ENCODE measurements at places on chromosomes 11 and 22.

GRCh38 chr11:80118073-80118472 is 677.2 kb upstream of the TENM4 start:
- DNase-seq: no peak

DNA sequence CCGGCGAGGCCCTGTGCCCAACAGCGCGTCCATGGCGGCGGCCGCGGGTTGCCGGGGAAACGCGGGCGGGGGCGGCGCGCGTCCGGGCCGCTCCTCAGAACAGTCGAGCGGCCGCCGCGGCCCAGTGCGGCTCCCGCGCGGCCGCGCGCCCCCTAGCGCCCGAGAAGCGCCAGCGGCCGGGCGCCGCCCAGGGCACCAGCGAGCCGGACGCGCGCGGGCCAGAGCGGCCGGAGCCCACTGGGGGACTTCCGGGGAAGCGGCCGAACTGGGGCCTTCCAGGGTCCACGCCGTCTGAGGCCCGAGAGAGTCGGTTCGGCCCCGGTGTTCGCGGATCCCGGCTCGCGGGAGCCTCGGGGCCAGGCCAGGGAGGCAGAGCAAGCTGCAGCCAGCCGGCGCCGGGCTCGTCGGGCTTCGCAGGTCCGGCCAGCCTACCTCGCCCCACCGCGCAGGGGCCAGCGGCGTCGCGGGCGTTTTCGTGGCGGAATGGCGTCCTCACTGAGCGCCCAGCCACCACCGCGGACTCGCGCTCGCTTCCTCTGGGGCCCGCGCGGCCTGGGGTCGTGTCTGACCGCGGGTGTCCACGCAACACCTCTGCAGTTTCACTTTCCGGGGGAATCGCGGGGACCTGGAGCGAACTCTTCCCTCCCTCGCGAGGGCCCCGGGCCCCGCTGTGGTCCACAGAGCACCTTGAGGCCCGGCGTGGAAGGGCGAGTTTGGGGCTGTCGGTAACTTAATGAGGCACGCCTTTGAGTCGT is at the start of gene DENND6B:
DENND6B (minus strand) TSS at position 57 of the 755 bp plus-strand sequence; CDS start at position 33, 24 bp downstream.
- DNase-seq: peak; percentile 75

- DNase-seq: no peak
Observed at GRCh38 chr11:73230931-73231330, 12.8 kb downstream of the P2RY2 start.

GRCh38 chr11:102886999-102887398 is 12.2 kb upstream of the MMP12 start:
- DNase-seq: no peak

DNA sequence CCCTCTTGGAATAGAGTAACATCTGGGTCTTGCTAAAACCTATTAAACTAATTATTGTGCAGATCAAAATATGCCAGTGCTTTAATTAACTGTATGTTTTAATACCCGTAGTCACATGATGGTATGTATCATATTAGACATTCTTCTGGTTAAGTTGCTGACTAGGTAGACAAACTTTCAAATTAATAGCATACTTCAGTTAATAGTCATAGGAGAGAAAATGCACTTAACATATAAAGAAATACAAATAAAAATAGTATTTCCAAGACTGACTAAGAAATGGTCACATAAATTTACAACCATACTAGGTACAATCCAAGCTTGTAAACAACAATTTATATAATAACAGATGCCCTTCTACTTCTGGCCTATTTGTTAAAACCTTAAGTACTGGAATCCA is 7.6 kb upstream of the EXPH5 start:
- no peak for DNase-seq

- DNase-seq: no peak
Observed at GRCh38 chr11:17873586-17873985, 139.0 kb downstream of the KCNC1 start.

DNA sequence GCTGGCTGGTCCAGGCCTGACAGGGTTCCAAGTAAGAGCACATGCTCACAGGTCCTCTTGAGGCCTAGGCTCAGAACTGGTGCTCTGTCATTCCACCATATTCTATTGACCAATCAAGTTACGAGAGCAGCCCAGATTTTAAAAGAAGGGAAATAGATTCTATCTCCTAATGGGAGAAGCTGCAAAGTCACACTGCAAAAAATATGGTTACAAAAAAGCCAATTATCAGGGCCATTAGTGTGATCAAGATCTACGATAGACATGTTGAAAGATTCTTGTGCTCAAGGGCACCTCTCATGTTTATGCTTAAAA is 96.1 kb downstream of the CD44 start:
- DNase-seq: no peak

DNA sequence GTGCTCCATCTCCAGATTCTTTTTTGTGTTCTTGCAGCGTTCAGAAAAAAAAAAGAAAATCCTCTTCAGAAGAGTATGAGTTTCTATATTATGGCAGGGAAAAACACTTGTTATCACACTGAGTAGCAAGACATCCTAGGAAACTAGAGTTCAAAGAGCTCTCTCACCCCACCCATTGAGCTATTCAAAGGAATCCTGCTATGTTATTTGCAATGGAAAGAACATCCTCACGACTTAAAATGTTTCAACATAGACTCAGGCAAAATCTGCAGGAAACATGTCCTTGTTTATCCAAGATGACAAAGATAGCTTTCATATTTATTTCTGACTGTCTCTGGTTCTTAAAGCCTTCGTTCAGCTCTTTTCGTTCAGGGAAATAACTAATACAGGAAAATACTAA is 331.6 kb upstream of the ANO5 start:
- no peak for DNase-seq

GRCh38 chr11:80307676-80308075 is 866.8 kb upstream of the TENM4 start:
- DNase-seq: no peak

Data from GDM1 (cell line).